ENCODE measurements at places on chromosomes 12 and 14. TPM values are rescaled to one million over a fixed set of nuclear protein-coding genes. Genes with fewer than 3 reads are reported as not detected.

Gene MGST1
- 58.5 TPM for total RNA-seq

Gene CELA1
- total RNA-seq = not detected

Gene DEGS2
- total RNA-seq = not detected

Gene MUCL1
- not detected for total RNA-seq

Gene SLC38A4
- total RNA-seq = 11.0 TPM

Gene GDF3
- total RNA-seq = not detected

Gene MGAT2
- 81.0 TPM for total RNA-seq

Gene LPAR5
- total RNA-seq = not detected

Gene MYBPC1
- total RNA-seq = not detected

Gene KIF21A
- total RNA-seq = 5.5 TPM

Gene PROX2
- 0.12 TPM for total RNA-seq

Data from hair follicle dermal papilla cell (primary cell).